ENCODE measurements at places on chromosomes 7 and 10.

DNA sequence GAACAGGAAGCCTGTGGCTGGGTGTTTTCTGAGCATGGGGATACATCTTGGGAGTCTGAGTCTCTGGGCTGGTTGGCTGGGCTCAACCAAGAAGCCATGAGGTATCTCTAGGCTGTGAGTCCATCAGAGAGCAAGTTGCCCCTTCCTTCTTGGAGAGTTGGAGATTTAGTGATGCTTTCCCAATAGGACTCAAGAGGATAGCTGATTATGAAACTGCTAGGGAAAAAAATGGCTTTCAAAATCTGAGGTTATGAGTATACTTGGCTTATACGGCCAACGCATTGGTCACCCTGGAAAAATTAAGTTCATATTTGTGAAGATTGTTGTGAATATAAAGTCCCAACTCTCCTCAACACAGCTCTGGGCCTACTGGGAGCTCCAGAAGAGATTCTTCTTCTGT, 162.7 kb upstream of the KMT2E start:
- DNase-seq: no peak

- DNase-seq: no peak
Observed at GRCh38 chr7:98599886-98600285, 17.2 kb upstream of the NPTX2 start.

GRCh38 chr7:94856643-94857042, 50.8 kb upstream of the PPP1R9A start:
- DNase-seq: no peak

GRCh38 chr7:108802650-108803049, 233.0 kb downstream of the DNAJB9 start:
- no peak for DNase-seq

DNA sequence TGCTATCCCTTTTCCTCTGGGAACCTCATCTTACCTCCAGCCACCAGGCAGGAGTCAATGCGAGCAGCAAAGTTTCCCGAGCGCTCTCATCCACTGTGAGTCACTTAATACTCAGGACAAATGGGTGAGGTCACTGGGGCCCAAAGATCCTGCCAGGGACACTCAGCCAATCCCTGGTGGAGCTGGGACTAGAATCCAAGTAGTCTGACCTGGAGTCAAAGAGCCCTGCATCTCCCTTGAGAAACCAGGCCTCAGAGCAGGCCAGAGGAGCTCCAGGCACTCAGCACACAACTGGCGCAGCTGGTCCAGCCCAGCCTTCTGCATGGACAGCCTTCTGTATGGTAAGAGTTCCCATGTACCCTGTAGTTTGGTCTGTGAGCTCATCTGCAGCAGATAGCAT, 142.3 kb downstream of the MAPK8 start:
- no peak for DNase-seq

DNA sequence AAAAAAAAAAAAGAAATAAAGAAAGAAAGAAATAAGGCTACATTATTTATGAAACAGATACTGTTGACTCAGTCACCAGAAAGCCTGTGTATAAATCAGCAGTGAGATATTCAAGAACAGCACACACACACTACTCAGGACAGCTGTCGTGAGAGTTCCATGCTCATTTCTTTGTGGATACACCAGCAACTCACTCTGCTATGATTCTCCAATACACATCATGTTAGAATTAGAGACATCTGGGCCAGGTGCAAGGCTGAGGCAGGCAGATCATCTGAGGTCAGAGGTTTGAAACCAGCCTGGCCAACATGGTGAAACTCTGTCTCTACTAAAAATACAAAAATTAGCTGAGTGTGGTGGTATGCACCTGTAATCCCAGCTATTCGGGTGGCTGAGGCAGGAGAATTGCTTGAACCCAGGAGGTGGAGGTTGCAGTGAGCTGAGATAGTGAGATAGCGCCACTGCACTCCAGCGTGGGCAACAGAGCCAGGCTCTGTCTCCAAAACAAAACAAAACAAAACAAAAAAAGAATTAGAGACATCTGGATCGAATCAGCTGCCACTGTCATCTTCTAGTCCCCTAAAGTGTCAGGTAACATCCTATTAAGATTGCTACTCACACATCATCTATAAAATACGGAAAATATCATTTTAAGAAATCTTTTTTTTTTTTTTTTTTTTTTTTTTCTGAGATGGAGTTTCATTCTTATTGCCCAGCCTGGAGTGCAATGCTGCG, 11.2 kb upstream of the NUPR2 start:
- no peak for DNase-seq

GRCh38 chr10:77809336-77809735, 117.2 kb downstream of the DLG5 start:
- DNase-seq: no peak

DNA sequence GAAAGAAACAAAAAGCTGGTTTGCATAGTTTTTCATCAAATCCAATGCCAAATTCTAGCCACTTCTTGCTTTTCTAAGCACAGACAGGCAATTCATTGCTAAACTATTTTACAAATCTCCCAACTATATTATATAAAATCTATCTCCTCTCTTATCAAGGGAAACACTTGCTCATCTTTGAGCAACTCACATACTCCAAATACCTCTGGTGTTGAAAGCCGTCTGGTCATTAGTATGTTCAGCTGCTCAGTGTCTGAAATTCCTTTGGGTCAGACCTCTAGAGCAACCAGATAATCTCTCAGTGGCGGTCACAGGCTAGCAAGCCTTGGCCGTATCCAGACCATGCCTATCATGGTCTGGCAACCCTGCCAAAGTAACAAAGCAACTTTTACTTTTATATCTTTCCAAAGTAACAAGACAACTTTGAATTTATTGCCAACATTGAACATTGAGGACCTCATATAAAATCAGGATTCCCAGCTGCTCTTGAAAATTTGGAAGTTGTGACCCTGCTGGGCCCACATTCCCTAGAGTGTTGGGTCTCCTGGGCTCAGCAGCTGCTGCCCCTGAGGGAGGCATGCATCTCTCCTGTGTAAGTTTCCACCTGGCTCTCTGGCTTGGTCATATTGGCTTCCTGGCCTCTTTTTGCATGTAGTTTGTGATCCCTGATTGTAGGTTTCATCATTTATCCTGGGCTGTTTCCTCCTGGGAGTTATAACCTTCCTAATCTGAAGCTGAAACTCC, 56.8 kb upstream of the LANCL2 start:
- DNase-seq: no peak

- DNase-seq: no peak
Observed at GRCh38 chr10:99280472-99280871, 44.8 kb upstream of the HPSE2 start.

- DNase-seq: no peak
Observed at GRCh38 chr10:116045366-116046356, 227.3 kb downstream of the GFRA1 start.

GRCh38 chr10:99908512-99908911, 101.2 kb downstream of the DNMBP start:
- DNase-seq: no peak

DNA sequence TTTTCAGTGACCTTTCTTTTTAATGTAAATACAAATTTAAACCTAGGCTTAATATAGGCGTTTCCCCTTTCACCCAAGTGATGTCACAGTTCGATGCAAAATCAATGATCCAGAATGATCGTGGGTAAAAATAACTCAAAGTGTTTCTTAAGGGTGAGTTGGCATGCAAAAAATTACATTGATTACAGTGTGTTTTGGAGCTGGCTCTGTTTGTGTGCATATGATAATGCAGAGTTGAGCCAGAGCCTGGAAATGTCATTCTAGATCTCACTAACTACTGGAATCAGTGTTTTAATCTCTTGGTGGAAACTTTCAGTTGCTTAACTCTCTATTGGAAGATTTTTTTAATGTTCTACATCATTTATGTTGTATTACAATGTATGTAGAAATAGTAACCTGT, 72.5 kb upstream of the MXI1 start:
- no peak for DNase-seq

GRCh38 chr10:20142311-20142710, 326.1 kb downstream of the PLXDC2 start:
- no peak for DNase-seq

- DNase-seq: no peak
Observed at GRCh38 chr7:149329766-149330334, 67.9 kb downstream of the ZNF783 start.

- no peak for DNase-seq
Observed at GRCh38 chr10:32938554-32939061, 19.4 kb downstream of the ITGB1 start.

DNA sequence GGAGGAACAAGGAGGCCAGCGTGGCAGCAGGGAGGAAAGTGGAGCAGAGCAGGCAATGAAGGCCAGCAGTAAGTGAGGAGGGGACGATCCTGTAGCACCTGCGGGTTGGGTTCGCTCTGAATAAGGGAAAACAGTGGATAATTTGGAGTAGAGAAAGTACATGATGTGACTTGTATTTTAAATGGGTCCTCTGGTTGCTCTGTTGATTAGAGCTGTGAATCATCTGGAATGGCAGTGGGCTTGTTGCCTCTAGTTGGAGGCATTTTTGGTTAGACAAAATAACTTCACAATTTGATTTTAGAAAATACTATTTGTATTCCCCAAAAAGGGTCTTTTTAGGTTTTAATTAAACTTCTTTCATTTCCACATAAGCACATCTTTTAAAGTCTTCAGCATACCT, 277.4 kb downstream of the ARL4A start:
- DNase-seq: no peak

GRCh38 chr7:83957333-83957732, 237.3 kb downstream of the SEMA3A start:
- no peak for DNase-seq

DNA sequence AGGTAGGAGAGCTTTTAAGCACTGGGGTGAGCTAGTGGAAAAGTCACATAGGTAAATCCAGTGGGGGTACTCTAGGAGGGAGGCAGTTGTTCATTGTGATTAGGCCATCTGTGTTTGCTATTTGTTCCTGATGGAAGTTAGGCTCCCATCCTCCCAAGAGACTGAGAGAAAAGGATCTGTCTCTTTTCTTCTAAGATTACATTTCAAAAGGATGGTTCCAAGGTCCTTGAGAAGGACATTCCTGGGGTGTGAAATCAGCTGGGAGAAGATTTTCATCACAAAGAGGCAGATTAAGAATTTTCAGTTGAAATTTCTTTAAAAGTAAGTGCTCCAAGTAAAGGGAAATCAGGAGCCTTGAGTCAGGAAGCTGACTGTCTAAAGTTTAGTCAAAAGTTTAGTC, 210.8 kb upstream of the CSTF2T start:
- no peak for DNase-seq

GRCh38 chr7:133691727-133692610, 435.2 kb upstream of the LRGUK start:
- DNase-seq: no peak

DNA sequence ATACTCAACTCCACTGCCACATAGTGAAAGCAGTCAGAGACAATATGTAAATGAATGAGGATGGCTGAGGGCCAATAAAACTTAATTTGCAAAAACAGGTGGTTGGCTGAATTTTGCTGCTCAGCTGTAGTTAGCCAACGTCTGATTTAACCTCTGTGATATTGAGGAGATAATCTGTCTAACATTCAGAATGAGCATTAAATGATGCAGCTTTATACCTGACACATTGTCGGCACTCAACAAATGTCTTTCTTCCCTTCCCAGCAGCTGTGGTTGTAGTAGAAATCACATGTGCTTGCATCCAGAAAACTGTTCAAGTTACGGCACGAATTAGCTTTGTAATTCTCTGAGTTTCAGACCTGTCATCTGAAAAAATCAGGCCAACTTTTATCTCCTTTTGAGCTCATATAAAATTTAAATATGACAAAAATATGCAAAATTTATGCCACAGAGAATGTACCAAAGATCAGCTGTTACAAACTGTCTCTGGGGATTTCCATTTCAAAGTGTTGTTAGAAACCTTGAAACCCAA, 1239.7 kb downstream of the GATA3 start:
- no peak for DNase-seq

- no peak for DNase-seq
Observed at GRCh38 chr10:58695022-58695421, 182.3 kb downstream of the BICC1 start.

DNA sequence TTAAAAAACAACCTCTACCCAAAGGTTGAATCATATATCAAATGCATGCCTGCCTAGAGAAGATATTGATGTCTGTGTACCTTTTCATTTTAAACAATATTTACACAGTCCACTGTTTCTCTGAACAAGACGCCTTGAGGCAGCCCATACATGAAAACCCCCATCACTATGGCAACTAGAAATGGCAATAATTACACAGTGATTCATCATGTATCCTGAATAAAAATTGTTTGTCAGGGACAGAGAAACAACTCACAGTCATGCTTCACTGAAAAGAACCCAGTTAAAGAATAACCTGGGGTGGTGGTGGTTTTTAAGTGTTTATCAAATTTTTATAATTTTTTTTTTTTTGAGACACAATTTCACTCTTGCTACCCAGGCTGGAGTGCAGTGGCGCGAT, 19.7 kb downstream of the DNAJC12 start:
- DNase-seq: no peak

DNA sequence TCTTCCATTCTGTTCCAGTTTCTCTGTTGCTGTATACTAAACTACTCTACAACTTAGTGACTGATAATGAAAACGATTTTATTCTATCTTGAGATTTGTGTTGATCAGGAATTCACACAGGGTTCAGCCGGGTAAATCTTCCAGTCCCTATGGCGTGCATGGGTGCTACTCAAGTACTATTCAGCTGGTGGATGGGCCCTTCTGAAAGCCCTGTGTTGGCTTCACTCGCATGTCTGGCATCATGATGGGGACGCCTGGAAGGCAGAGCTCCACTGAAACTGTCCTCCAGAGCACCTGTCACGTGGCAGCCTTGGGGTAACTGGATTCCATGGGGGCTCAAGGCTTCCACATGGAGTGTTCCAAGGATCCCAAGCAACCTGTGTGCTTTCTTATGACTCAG, 86.0 kb upstream of the ZMIZ1 start:
- DNase-seq: no peak

DNA sequence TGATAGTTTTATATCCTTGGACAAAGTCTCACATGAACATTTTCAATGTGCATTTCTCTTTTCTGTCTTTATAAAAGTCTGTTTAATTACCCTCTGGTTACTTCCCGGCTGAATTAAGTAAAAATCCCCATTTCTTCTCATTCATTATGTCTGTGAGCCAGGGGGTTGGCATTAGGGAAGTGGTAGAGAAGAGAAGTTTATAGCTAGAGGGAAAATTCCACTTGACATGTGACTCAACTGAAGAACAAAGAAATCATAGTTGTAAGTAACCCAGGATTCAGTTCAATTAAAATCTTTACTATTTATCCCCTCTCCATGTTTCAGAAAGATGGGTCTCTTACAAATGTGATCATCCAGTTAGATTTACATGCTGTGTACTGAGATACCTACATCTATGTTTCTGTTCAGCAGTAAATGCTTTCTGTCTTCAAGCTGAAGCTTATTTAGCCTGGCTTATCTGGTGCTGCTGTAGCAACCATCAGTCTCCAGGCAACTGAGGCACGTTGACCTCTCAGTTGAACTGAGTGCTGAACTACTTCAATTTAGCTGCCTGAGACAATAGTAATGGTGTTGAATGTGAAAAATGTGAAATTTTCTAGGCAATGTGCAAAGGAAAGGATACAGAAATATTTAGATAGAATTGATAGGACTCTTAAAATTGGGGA, 181.6 kb downstream of the MLLT10 start:
- no peak for DNase-seq

- DNase-seq: no peak
Observed at GRCh38 chr7:42625421-42625820, 286.4 kb downstream of the C7orf25 start.
